NCI-H82 (cell line): ENCODE measurements at places on chromosomes 7 and 10.
A peak's percentile ranks its signal among the peaks of the same experiment; 100 is the strongest.

DNA sequence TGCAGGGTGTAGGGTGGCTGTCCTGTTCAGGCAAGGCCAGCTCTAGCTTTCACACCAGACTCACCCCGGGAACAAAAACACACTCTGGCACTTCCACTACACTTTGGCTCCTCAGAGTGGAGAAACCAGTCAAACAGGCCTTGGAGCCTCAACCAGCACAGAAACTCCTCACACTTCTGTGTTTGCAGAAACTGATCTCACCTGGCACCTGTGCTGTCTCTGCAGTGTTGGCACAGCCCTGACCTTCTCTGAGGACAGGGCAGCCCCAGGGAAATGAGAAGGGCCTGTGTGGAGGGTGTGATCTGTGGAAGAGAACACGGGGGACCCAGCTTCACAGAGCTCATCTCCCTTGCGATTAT is 4.1 kb upstream of the CALML5 start:
- no peak for DNase-seq

DNA sequence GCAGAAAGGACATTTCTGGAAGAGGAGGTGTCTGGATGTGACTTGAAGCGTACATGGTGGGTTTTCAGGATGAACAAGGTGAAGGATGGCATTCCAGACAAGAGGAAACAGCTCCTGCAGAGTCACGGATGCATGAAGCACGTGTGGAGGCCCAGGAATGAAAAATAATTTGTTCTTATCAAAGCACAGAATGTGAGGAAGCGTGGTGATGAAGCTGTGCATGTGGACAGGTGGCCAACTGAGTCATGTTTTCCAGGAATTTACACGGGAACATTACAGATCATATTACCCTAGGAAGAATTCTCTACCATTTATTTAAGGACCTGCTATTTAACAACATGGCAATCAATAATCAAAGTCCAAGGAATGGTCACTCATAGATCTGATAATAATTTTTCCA is 413.2 kb upstream of the KLF6 start:
- DNase-seq = no peak

DNA sequence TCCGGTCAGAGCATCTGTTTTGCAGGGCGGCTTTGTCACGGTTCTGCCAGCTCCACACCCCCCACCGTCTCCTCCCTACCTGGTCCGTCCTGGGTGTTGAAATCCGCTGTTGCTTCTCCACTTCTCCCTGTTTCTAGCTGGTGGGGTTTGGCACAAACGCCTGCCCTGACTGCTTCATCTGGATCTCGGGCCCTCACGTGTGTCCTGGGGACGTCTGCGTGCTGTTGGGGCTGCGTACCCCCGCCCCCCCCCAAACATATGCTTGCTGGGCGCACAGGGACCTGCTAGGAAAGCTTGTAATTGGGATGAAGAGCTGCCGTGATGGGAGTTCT is 11.3 kb downstream of the AMZ1 start:
- no peak for DNase-seq

DNA sequence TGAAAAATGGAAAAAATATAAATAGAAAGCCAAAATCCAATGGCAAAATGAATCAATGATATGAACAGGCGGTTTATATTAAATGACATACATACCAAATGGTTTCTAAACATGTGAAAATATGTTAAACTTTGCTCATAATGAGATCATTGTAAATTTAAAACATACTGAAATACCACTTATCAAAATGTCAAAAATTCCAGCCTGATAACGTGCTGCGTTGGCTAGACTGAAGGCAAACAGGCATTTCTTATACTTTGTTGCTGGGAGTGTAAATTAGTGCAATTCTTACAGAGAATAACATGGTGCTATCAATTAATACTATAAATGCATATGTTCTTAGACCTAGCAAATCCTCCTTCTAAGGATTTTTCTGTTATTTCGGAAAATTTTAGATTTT is 225.8 kb upstream of the FAM3C start:
- DNase-seq = no peak

- no peak for DNase-seq
Measured at GRCh38 chr7:37065779-37066271, 341.5 kb upstream of the AOAH start.

- no peak for DNase-seq
Measured at GRCh38 chr7:44793919-44794318, 2.6 kb upstream of the PPIA start.

DNA sequence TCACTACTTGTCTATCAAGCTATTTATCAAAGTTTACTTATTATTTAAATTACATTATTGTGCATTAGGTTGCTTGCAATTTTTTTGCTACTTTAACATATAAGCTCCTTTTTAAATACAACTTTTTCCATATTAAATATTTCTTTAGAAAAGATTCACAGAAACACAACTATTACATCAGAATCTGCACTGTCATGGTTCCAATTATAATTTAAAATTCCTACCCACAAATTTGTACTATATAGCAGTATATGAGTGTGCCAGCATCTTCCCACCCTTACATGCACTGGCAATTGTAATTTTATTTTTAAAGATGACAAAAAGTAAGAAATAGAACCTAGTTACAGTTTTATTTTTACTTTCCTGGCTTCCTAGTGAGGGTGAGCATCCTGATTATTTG is 15.8 kb downstream of the MINDY3 start:
- DNase-seq = no peak

- no peak for DNase-seq
Measured at GRCh38 chr7:157807510-157807909, 470.7 kb downstream of the DNAJB6 start.

DNA sequence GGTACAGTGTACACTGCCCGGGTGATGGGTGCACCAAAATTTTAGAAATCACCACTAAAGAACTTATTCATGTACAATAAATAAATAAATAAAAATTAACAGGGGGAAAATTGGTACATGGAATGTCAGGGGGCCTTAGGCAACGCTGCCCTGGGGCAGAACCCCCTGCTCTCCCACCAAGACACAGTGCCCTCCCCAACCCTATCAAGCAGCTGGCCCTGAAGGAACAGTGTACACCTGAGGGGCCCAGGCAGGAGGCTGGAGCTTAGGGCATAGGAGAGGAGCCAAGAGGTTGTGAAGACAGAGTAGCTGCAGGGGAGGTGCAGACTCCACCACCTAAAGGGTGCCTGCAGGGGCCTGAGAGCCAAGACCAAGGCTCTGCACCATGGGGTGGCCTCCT is 128.8 kb downstream of the BMS1 start:
- no peak for DNase-seq

GRCh38 chr7:135231686-135232085 is 2.0 kb upstream of the STRA8 start:
- DNase-seq = no peak

- peak; percentile 89 for DNase-seq
Measured at GRCh38 chr7:74452748-74453321, 871 bp upstream of the GTF2IRD1 start.

DNA sequence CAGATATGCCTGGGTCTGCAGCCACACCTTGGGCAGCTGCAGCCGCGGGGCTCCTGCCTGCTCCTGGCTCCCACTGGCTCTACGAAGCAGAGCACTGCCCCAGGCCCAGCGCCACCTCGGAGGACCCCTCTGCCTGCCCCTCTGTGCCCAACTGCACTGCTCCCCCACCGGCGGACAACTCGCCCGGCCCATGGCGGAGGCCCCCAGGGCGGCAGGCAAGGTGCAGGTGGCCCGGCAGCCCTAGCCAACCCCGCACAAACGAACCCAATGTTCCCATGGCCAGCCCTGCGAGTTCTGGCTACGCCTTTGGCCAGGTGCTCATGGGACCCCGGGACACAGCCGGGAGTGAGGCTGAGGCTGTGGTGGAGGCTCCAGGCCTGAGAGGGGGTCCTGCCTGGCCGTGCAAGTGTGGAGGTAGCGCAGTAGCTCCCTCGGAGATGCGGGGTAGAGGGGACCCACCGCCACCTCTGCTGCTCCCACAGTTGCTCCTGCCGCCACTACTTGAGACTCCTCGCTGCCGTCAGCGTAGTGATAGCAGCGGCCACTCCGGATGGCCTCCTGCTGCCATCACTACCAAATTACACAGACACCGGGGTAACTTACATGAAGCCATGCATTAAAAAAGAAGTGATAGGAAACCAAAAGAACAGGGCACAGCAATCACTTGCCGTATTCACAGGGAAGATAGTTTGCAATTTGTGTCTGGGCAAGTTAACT is 97.3 kb upstream of the SP4 start:
- DNase-seq = no peak

- no peak for DNase-seq
Measured at GRCh38 chr10:10530313-10530712, 487.4 kb upstream of the CELF2 start.

DNA sequence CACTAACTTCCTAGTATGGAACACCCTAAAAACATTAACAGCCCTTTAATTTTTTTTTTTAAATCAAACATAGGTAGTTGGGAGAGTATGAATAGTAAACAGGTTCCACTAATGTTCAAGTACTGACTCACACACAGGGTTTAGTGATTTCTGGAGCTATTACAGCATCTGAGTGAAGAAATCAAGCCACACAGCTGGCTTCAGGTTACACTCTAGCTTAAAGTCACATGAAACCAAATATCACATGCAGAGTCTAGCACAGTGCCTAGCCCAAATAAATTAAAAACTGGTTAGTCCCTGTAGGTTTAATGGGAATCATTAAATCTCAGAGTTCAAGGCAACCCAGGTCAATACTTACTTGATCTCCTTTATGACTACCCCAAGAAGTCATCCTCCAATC is 11.6 kb downstream of the PANK1 start:
- no peak for DNase-seq

GRCh38 chr10:42972946-42973345 is 103.9 kb upstream of the RET start:
- DNase-seq = no peak

DNA sequence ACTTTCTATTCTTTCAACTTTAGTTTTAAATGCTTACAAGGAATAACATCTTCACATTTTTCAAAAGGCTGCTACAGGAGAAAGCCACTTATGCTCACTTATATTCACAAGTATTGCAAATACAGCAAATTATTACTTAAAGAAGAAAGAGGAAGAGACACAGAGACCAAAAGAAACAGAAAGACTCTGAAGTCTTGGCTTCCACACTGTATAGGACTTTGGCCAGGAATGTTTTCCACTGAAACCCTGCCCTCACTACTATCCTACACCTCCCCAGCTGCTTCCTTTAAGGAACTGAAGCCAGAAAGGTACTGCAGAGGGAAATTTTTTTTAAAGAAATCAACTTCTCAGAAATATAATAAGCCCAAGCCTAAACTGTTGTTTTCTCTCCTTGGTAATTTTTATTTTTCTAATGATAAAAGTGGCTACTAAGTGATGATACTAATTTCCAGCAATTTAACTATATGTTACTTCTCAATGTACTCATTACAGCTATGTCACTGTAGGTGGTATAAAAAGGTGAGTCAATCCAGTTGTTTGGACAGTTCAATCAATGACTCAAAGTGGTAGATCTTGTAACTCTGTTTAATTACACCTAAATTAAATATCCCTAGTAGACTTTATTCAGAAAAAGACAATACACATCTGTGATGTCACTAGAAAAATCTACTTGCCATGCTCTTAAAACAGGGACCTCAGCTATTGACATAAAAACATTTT is 231.6 kb downstream of the GRM8 start:
- no peak for DNase-seq

DNA sequence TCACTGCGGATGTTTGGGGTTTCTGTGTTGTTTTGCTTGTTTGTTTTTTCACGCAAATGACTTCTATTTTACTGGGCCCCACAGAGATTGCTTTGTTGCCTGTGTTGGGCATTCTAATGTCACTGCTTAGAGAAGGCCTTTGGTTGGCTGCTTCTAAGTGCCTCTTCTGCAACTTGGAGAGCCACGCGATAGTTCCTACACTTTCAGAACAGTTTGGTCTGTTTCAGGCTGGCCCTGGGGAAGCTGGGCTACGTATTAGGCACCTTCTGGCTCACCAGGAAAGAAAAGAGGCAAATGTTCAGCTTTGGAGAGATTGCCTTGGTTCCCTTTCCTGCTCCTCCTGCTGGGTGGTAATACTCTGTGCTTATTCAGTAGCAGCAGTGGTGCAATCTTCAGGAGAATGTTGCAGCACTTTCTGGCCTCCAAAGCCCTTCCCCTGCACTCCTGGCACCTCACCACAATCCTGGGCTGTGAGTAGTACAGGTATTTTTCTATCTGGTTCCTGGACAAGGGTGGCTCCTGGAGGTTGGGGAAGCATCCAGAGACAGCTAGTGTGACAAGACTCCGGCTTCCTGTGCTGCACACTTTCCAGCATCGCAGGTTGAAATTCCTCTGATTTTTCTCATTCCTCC is 1.2 kb downstream of the ANTXRL start:
- no peak for DNase-seq

GRCh38 chr10:132539431-132539839 is 1.8 kb downstream of the INPP5A start:
- no peak for DNase-seq

DNA sequence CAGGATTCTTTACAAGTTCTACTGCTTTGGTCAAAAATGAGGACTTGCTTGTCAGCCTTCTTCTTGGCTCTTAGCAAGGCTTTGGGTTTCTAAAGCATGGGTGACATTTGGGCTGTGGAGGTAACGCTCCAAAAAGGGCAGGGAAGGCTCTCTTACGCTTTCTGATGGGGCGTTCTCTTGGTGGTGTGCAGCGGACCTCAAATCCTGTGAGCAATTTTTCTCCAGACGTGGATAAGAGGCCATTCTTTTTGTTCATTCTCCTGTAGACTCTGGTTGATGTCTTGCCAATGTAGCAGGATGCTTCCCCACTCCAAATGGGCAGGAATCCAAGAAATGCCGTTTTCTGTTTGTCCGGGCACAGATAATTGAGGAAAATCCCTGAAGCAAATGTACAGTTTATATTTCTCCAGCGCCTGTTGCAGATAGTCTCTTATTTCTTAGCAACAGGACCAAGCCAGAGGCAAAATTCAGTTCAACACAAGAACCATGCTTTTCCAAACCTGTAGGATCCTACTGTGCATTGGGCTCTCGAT is 138.4 kb upstream of the NFE2L3 start:
- no peak for DNase-seq

- DNase-seq = no peak
Measured at GRCh38 chr10:126233182-126234148, 154.8 kb downstream of the ADAM12 start.

GRCh38 chr7:158409816-158410330 is 177.8 kb downstream of the PTPRN2 start:
- no peak for DNase-seq

GRCh38 chr10:31138026-31138553 is 106.4 kb upstream of the ZNF438 start:
- DNase-seq = no peak

GRCh38 chr7:156747718-156748117 is 107.1 kb downstream of the RNF32 start:
- no peak for DNase-seq

- no peak for DNase-seq
Measured at GRCh38 chr7:40848541-40849221, 713.9 kb downstream of the SUGCT start.

DNA sequence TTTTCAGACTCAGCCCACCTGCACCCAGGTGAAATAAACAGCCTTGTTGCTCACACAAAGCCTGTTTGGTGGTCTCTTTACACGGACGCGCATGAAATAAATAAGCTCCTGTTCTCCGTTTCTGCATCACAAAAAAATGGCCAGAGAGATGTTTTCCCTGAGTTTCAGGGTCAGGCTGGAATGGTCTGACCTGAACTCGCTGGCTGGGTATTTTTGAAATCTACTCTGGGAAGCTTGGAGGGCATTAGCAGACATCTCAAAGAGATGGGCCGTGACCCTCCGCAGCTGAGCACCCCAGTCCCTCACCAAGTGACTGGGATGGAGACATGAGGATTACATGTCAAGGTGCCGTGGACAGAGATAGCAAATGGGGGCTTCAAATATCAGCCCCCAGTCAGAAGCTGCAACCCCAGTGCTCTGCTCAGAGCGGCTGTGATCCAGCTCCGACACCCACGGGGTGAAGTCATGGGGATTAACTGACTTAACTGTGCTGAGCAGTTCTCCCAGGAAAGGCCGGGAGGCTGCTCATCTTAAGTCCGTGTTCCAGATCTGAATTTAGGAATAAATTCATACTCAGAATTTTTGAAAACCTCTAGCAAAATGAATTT is 22.3 kb downstream of the CALML5 start:
- DNase-seq = peak; percentile 66
